ENCODE measurements at places on chromosomes 2 and 18.

- no peak for DNase-seq
Observed at GRCh38 chr2:149329068-149329467, 1.3 kb upstream of the LYPD6 start.

GRCh38 chr2:216838151-216838550, 21.7 kb downstream of the TNP1 start:
- no peak for DNase-seq

- no peak for DNase-seq
Observed at GRCh38 chr18:63905361-63905760, 2.4 kb upstream of the SERPINB10 start.

DNA sequence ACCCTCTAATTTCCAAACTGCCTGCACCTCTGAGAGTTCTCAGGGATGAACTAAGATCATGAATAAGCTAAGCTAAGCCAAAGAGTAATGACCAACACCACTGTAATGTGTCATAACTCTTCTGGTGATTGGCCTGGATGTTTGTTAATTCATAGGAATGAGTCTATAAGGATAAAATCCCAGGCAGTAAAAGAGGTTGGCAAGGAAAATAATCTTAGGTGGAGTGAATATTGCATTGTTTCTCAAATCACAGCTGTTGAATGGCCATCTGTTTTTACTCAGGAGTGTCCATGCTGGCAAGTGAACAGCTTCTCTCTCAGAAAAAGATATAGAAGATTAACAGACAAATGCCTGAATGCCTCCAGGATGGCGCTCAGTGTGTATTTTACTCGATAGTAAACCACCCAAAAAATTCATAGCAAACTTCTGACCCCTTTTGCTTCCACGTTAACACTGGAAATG, 60.8 kb upstream of the GLS start:
- DNase-seq, result no peak

GRCh38 chr2:23595601-23596251, 210.7 kb downstream of the KLHL29 start:
- DNase-seq, result no peak

DNA sequence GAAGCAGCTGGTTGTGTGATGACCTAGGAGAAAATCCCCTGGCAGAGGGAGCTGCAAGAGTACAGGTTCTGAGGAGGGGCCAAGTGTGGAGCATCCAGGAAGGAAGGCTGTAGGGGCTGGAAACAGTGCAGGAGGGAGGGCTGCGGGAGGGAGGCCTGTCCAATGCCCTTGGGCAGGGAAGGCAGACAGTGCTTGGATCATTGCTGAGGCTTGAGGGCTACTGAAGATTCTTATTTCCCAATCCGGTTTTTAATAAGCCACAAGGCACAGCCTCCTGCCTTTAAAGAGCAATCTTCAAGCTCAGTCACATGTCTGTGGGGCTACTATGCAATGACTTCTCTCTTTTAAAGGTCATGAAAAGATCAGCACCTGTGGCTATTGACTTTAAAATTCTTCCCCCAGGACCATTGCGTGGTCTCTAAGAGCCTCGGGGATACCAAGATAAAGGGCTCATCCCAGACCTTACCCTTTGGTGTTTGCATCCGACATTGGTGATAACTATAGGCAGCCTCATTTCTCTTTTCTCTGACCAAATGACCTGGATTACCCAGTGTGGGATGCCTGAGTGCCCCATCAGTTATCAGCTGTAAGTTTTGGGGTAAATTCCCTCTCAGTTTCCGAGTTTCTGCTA, 149.6 kb downstream of the DOCK10 start:
- no peak for DNase-seq

GRCh38 chr2:175890636-175891242, 111.3 kb downstream of the LNPK start:
- DNase-seq, result no peak

- no peak for DNase-seq
Observed at GRCh38 chr18:12306752-12307700, 1.0 kb upstream of the TUBB6 start.

DNA sequence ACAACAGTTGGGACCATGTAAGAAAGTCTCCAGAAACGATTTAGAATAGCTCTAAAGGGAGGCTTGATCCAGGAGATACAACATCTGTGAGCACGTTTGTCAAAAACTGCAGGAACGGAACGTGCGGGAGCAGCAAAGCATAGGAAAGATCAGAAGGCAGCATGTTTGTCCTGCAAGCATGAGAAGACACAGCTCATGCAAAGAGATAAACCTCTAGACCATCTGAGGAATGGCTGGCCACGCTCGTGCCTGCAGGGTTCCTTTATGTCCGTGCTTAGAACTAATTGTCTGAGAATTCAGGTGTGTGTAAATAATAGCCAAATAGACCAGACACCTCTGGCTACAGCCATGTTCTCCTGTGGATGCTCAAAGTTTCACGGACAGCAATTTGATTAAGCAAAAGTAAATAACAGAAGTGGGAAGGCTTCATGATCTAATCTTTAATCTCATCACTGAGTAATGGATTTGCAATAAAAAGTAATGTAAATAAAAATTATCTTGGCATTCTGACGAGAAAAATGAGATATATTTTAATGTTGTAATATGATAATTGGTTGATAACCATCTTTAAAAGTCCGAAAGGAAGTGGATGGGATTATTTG, 534.8 kb upstream of the CDH7 start:
- no peak for DNase-seq

DNA sequence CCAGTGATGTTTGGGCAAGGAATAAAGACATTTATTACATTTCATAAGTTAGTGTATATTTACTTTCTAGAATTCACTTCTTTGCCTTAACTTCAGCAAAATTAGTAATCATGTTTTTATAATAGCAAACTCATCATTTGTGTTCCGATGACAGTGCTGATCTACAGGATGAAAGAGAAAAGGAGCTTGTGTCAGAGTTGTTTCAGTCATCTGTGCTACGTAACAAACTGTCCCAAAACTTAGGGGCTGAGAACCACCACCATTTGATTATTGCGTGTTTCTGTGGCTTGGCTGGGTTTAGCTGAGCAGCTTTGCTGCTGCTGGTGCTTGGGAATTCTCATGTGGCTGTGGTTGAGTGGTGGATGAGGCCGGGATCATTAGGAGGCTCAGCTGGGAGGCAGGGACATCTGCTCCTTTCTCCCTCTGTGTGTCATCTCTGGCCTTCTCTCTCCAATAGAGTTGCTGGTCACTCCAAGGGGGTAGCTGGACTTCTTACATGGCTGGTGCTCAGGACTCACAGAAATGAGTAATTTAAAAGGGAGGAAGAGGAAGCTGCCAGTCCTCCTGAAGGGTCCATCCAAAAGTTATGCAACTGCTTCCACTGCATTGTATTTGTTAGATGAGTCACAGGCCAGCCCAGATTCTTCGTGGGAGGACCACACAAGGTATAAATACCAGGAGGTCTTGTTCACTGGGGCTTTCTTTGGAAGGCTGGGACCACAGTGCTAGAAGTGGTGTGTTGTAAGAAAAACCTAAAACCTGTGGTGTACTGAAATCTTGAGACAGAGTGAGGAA, 43.4 kb upstream of the HAAO start:
- peak; percentile 85 for DNase-seq

GRCh38 chr2:112807233-112807807, 23.0 kb upstream of the IL1A start:
- DNase-seq, result no peak

DNA sequence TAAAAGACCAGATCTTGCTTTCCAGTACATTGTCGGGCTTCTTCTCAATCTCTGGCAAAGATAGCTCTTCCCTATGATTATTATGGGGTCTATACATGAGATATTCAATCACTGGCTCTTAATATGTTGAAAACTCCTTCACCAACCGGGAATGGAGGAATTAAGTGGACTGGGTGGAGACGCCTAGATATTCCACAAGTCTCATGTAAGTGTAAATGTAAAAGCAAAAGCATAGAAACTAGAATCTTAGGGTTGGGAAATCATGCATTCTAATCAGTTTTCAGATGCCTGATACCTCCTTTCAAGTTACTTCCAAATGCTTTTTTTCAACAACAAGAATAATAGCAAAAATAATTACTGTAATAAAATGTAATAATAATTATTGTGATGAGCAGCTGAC, 38.0 kb downstream of the DPP4 start:
- no peak for DNase-seq

GRCh38 chr2:149313512-149313972, 16.8 kb upstream of the LYPD6 start:
- DNase-seq, result peak; percentile 5

DNA sequence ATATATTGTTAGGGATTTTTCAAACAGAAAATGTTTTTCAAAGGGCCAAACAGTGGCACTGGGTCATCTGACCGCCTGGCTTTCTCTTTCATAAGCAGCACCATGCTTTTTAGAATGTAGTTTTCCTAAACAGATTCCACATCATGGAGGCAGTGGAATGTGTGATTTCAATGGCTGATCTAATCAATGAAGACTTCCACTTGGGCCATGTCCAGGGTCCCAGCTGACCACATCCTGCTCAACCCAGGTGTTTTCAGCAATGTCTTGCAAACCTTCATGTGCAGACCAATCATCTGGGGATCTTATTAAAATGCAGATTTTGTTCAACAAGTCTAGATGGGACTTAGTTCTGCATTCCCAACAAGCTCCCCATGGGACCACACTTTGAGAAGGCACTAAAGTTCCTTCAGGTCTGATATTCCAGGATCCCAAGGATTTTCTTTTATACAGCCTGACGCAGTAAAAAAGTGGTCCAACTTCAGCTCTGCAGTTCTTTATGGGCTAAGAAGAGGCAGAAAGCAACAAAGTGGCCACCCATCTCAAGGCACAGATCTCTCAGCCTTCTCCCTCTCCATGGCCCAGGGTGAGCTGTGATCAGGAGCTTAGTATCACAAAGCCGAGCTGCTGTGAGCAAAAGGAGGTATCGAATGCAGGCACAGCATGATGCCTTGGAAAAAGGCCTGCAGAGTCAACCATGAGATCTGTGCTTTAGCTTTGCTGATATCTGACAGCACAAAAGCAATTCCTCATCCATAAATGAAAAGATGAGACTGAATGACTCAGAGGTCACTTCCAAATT, 3.7 kb downstream of the ALKAL2 start:
- no peak for DNase-seq

DNA sequence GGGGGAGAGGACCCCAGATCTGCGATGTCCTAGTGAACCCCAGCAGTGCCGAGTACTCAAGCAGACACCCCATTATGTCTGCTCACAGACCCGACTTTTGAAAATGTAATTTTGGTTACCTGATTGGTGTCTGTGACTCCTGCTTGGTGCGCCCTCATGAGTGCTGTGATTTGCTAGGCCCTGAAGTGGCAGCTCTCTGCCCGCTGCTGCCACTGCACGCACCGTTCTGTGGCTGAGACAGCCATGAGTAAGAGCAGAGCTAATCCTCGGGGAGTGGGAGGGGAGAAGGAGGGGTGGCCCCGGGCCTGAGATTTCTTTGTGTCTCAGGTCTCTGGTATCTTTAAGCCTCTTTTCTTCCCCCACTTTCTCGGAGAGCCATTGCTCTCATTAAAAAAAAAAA, 18.2 kb downstream of the FHOD3 start:
- no peak for DNase-seq

DNA sequence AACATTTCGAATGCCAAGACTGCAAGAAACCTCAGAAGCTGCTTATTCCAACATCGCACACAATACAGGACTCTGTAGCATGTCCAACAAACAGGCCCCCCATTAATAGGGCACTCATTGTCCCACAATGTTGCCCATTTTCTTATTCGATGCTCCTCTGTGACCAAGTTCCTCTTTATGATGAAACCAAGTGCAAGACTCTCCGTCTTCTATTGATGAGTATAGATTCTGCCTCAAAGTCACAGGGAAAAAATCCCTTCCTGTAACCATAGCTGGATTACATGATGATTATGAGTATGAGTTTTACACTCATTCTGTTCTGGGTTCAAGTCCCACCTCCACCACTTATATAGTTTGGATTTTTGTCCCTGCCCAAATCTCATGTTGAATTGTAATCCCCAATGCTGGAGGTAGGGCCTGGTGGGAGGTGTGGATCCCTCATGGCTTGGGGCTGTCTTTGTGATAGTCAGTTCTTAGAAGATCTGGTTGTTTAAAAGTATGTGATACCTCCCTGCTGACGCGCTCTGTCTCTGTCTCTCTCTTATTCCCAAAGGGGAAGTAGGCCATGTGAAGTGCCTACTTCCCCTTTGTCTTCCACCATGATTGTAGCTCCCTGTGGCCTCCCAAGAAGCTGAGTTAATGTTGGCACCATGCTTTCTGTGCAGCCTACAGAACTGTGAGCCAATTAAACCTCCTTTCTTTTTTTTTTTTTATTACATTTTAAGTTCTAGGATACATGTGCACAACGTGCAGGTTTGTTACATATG, 148.7 kb downstream of the OSR1 start:
- DNase-seq, result no peak

DNA sequence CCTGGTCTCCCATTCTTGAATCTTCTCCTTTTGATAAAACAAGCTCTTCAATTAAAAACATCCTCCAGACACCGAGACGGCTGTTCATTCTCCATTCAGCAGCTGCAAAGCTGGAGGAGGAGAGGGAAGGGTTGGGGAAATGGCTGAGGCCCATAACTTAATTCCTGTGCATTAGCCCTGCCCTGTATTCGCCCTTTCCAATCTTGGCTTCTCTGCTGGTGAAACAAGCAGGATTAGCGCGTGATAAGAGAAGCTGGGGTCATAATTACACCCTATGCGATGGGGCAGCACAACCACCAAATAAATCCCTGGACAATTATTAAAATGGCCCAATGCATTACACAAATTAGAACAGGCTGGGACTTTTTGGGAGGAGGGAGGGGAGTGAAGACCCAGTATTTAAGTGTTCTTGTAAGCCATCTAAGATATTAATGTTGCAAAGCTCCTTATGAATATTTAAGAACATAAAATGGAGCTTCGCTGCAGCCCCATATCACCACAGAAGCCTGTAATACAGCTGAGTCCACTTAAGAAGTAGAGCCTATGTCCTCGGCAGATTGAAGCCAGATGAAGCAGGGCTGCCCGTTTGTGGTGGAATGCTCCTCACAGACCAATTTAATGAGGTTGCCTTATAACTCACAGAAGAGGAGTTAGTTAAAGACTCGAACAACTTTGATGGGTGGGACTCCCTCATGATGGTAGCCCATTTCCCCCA, 176.6 kb upstream of the SKOR2 start:
- no peak for DNase-seq

GRCh38 chr2:52532956-52533355, 1234.6 kb upstream of the CHAC2 start:
- no peak for DNase-seq

GRCh38 chr18:31740180-31740579, 20.5 kb downstream of the SLC25A52 start:
- DNase-seq, result no peak

GRCh38 chr2:217610401-217610814, 392.4 kb downstream of the TNS1 start:
- DNase-seq, result no peak

- DNase-seq, result no peak
Observed at GRCh38 chr2:96877042-96877451, 7.2 kb upstream of the SEMA4C start.

- no peak for DNase-seq
Observed at GRCh38 chr18:75130591-75131328, 78.2 kb downstream of the PTGR3 start.

- no peak for DNase-seq
Observed at GRCh38 chr2:212854116-212854515, 297.3 kb downstream of the IKZF2 start.

All from epithelial cell of prostate (primary cell).